Amniotic stem cell (primary cell): ENCODE measurements at places on chromosomes 7 and 10.
A peak's percentile ranks its signal among the peaks of the same experiment; 100 is the strongest.

GRCh38 chr10:79056736-79057391, 11.9 kb upstream of the ZMIZ1 start:
- DNase-seq = no peak

DNA sequence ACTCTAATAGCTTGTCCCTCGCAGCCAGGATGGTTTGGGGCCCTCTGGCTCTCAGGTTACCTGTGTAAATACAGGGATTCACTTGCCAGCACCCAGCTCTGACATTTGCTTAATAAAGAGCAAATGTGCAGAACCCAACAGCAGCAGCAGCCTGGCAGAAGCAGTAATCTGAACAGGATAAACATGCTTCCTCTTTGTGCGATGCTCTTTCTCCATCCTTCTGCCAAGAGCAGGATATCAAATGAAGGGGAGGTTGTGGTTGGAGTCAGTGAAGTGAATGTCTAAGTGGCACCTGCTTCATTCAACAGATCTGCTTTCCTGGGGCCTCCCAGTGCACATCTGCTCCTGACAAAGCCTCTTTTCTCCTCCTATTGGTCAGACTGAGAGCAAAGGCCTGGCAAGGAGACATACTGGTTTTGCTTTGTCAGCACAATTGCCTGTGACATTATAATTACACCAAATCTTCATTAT, 130.3 kb downstream of the NRF1 start:
- no peak for DNase-seq

GRCh38 chr7:128459394-128459878, 3.8 kb downstream of the HILPDA start:
- no peak for DNase-seq

- peak; percentile 38 for DNase-seq
These were observed 40.0 kb downstream of the CDK1 start for GRCh38 chr10:60818134-60818770.

GRCh38 chr7:75866489-75867389, 12.1 kb upstream of the RHBDD2 start:
- DNase-seq = peak; percentile 27

- DNase-seq = no peak
These were observed 109.3 kb upstream of the HPS1 start for GRCh38 chr10:98556061-98556460.

GRCh38 chr10:119480667-119481066, 61.9 kb downstream of the RGS10 start:
- DNase-seq = no peak

DNA sequence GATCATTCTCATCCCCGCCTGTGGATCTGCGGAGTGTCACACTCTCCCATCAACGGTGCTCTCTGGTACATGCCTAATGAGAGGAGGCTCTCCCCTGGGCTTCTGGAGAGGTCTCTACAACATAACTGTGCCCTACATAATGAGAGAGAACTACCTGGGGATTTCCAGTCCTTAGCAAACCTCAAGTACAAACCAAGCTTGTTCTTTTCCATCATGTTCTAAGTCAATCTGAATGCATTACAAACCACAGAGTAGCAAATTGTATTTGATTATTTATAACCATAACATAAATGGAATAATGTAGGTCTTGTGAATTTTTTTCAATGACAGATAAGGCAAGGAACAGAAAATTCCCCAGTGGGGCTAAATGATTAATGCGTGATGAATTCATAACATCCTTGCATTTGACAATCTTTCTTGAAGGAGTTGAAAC, 412.4 kb upstream of the NRP1 start:
- DNase-seq = no peak

- no peak for DNase-seq
These were observed 63.3 kb upstream of the CHST15 start for GRCh38 chr10:124156524-124157260.

- DNase-seq = no peak
These were observed 505.8 kb downstream of the SUGCT start for GRCh38 chr7:40640566-40640965.

- DNase-seq = no peak
These were observed 20.4 kb downstream of the PPA1 start for GRCh38 chr10:70212879-70213278.

DNA sequence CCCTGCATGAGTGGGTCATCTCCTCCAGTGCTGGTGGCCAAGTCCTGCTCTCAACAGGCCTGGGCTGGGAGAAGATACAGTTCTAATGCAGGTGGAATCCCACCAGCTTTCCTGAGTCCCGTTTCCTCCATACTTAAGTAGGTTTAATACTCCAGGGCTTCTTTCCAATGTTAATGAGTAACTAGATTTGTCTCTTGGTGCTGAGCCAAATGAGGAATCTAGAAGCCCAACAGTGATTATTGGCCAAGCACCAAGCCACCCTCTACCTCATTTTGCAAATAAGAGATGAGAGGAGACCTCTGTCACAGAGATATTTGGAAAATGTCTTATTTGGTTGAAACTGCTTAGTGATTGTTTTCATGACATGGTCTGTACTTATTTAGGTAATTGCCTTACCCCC, 37.1 kb downstream of the STARD3NL start:
- no peak for DNase-seq

GRCh38 chr10:68301790-68302502, 29.9 kb upstream of the HNRNPH3 start:
- DNase-seq = peak; percentile 43

DNA sequence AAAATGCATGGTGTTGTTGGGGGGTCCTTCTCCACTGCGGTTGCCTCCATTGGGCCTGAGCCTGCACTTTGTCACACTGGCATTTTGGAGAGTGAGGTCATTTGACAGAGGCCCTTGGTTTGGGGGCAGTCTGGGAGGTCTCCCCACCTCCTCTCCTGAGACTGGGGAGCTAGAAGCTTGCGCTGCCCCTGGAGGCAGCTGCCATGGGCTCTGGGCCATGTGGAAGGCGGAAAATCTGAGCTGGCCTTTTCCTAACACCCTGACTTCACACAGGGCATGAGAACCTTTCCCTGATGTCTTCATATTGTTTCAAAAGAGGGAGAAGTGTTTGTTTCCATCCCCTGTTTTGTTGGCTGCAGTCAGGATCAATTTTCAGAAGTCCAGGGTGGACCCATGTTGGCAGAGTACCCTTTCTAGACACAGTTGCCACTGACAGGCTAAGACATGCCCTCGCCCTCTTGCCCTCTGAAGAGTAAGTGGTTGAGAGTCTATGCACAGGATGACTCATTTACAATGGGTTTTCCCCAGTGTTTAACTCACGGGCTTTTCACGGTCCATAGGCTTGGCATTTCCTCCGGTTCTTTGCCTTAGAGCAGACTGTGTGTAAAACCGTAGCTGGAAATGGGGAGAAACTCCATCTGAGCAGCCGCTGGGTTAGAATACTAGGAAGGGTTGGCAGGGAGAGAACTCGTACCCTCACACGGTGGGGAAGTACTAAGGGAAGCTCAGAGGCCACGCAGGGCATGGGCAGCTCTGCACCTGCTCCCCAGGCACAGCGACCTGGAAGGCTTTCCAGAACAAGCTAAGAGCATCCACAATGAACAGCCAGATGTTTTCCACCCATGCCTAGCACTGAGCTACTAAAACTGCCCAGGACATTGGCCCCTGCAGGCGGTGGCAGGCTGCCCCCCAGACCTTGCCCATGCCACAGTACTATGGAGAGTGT, 655.0 kb downstream of the SDK1 start:
- DNase-seq = no peak

- no peak for DNase-seq
These were observed 894.5 kb upstream of the MBL2 start for GRCh38 chr10:53667063-53667462.

- DNase-seq = no peak
These were observed at the start of gene PRRT4 for GRCh38 chr7:128361411-128362379. Gene PRRT4, minus strand, starts transcription at chr7:128361690.

GRCh38 chr7:56250135-56250534, 133.9 kb upstream of the NUPR2 start:
- DNase-seq = no peak

DNA sequence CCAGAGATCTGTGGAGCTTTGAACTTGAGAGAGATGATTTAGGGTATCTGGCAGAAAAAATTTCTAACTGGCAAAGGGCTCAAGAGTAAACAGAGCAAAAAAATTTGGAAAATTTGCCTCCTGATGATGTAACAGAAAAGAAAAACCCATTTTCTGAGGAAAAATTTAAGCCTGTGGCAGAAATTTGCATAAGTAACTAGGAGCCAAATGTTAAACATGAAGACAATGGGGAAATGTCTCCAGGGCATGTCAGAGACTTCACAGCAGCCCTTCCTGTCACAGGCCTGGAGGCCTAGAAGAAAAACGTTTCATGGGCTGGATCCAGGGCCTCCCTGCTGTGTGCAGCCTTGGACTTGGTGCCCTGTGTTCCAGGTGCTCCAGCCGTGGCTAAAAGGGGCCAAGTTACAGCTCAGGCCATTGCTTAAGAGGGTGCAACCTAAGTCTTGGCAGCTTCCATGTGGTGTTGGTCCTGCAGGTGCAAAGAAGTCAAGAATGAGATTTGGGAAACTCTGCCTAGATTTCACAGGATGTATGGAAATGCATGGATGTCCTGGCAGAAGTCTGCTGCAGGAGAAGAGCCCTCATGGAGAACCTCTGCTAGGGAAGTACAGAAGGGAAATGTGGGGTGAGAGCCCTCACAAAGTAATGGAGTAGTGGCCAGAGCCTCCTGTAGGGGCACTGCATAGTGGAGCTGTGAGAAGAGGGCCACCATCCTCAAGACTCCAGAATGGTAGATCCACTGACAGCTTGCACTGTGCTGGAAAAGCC, 8.1 kb downstream of the SEMA3D start:
- no peak for DNase-seq

- no peak for DNase-seq
These were observed 121.1 kb downstream of the HGF start for GRCh38 chr7:81648716-81649115.

DNA sequence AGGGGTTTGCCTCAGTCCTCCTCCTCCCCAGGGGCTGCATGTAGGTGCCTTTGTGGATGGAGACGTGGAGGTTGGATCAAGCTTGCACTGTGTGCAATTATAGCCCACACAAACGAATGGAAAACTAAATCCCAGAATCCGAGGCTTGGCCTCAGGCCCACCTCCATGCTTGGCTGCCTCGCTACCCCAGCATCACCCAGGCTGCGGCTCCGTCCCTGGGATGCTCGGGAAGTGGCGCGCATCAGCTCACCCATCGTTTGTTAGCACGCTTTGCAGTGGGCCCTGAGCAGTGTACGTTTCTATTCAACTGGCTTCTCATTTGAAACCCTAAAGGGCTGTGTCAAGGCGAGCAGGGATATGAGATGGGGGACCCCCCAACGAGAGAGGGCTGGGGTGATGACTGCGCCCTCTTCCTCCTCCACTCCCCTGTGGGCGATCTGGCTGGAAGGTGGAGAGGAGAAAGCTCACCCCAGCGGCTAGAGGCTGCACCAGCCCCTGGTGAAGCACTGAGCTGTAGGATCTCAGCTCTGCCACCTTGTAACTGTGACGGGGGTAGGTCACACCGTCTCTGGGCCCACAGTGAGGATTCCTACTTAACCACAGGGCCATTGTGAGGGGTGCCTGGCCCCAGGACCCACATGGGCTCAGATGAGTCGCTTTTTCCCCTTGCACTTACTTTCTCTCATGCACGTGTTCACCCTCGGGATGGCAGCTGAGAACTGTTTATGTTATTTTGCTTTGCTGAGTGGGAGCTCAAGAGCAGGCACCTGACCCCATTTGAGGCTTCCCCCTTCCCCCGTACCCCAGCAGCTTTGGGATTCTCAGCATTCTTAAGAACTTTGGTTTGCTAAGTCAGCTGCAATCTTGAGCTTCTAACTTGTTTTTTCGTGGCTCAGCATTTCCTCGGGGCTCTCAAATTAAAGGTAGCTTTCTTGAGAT, 12.7 kb upstream of the BTBD16 start:
- DNase-seq = no peak

DNA sequence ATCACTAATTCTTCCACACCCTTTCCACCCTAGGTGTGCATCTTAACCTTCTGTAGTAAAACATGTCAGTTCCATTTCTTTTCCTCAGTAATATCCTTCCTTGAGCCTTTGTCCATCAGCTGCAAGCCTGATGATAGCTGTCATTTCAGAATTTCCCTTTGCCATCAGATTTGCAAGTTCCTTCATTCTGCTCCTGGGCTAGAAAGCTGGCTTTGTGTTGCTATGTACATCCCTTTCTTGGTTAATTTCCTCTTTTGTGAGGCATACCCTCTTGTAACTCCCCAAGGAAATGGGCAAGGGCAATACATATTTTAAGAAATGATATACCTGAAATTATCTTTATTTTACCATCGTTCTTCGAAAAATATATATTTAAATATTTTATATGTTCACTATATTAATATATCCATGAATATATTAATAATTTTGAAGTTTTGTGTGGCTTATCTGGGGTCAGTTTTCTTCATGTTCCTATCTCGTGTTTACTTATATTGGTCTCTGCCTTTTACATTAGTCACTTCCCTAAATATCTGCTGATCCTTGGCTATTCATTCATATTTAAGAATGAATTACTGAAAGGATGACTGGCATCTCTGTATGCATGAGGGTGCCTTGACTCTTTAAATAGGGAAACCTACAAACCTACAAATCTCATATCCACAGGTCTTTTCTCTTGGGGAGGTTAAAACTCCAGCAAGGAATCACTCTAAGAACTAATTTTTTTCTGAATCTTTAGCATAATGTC, 143.8 kb downstream of the ZNF22 start:
- DNase-seq = no peak

DNA sequence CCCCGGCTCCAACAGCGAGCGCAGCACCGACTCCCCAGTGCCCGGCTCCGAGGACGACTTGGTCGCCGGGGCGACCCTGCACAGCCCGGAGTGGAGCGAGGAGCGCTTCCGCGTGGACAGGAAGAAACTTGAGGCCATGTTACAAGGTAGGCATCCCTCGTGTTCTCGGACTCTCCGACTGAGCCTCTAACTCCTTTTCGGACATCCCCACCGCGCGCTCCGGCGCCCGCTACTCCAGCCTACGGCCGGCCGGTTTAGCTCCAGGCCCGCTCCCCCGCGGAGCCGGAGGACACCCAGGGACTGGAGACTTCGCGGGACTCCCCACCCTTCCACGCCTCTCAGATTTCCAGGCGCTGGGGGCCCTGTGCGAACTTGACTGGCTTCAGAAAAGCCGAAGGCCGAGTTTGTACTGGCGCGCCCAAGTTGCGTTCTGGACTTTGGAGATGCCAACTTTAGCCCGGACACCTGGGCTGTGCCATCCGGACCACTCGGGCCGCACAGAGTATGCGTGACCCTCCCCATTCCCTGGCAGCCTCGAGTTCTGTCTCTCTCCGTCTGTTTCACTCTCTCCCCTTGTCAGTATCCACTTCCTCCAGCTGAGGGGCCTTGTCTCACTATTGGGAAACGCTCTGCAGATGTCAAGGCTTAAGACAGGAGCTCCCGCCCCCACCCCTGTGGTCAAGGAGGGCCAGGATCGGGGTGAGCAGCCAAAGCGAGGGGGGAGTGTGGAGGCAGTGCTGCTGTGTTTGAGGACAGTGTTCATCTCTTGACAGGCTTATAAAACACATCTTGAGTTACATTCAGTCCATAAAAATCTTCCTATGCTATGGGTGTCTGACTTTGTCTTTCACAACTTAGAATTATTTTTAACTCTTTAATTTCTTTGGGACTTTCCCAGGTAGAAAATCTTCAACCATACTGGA, 777 bp downstream of the BICC1 start:
- DNase-seq = no peak
